Tracheal epithelial cell (primary cell): ENCODE measurements at places on chromosomes 3 and 15. TPM values are rescaled to one million over a fixed set of nuclear protein-coding genes. Genes with fewer than 3 reads are reported as not detected.

ACAN gene
- total RNA-seq: not detected in 2 replicates

GPR27 gene
- 1.5 and 1.9 TPM in 2 replicates for total RNA-seq

CSK gene
- 22.4 and 30.1 TPM in 2 replicates for total RNA-seq

PIERCE2 gene
- total RNA-seq: 1.7 and 4.9 TPM in 2 replicates

NAALADL2 gene
- total RNA-seq: 0.21 and 2.2 TPM in 2 replicates

GOLGA8S gene
- not detected in 2 replicates for total RNA-seq

OSBPL10 gene
- total RNA-seq: 14.2 and 24.9 TPM in 2 replicates

ARPP21 gene
- total RNA-seq: not detected in 2 replicates

PRR23C gene
- not detected in 2 replicates for total RNA-seq

SEMA6D gene
- total RNA-seq: 1.7 and 3.8 TPM in 2 replicates

TMEM40 gene
- 18.8 and 21.4 TPM in 2 replicates for total RNA-seq

MAP1A gene
- 0.21 and 0.24 TPM in 2 replicates for total RNA-seq

IGSF10 gene
- total RNA-seq: under 0.01 TPM in 1 of 2 replicates, not detected in the other

CELF6 gene
- total RNA-seq: 0.21 and 0.24 TPM in 2 replicates

GOLGA6L10 gene
- 0.24 and 0.43 TPM in 2 replicates for total RNA-seq

CISH gene
- 1.3 and 1.7 TPM in 2 replicates for total RNA-seq
